Astrocyte (in vitro differentiated cells and primary cell): ENCODE measurements at places on chromosomes 5 and 9.

- DNase-seq = no peak
- no peak overlapping the region for H3K27ac ChIP-seq
- no peaks in the 10 kb centered on the region for H3K36me3 ChIP-seq
These were observed 5.7 kb downstream of the PCSK5 start for GRCh38 chr9:75896193-75896592.

- H3K27me3 ChIP-seq = peaks cover 10% of the 10 kb centered on the region
- no peak overlapping the region for H3K27ac ChIP-seq
- no peak overlapping the region for H3K4me3 ChIP-seq
- no peak for DNase-seq
- no peaks in the 10 kb centered on the region for H3K36me3 ChIP-seq
These were observed 126.5 kb downstream of the MRPL36 start for GRCh38 chr5:1673042-1673677.

DNA sequence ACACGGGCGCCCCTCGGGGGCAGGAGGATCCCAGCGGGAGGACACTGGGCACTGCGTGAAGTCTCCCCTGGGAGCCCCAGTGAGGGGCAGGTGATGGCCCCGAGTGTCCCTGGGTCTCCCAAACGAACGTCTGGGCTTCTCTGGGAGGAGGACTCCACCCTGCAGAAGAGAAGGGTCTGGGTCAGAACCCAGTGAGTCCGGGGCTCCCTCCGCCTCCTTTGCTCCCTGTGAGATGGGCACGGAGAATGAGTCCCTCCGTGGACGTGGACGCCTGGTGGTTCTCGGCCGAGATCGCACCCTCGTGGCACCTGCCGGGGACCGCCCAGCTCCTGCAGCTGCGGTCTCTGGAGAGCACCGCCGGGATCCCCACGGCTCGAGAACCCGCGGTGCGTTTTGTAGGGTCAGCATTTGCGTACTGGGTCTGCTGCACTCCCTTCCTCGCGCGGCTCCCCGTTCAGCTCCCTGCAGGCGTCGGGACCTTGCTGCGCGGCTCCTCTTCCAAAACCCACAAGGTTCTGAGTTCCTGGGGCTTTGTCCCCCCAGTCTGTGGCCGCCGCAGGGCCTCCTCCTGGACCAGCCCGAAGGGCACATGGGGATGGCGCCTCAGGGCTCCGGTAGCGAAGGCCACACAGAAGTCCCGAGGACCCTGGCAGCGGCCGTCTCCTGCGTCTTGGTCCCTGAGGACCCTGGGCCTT lies 10.2 kb upstream of the CEP72 start:
- no peak for DNase-seq
- no peak overlapping the region for H3K27ac ChIP-seq
- no peaks in the 10 kb centered on the region for H3K36me3 ChIP-seq
- no peaks in the 10 kb centered on the region for H3K4me1 ChIP-seq
- H3K27me3 ChIP-seq = peaks cover 30% of the 10 kb centered on the region

DNA sequence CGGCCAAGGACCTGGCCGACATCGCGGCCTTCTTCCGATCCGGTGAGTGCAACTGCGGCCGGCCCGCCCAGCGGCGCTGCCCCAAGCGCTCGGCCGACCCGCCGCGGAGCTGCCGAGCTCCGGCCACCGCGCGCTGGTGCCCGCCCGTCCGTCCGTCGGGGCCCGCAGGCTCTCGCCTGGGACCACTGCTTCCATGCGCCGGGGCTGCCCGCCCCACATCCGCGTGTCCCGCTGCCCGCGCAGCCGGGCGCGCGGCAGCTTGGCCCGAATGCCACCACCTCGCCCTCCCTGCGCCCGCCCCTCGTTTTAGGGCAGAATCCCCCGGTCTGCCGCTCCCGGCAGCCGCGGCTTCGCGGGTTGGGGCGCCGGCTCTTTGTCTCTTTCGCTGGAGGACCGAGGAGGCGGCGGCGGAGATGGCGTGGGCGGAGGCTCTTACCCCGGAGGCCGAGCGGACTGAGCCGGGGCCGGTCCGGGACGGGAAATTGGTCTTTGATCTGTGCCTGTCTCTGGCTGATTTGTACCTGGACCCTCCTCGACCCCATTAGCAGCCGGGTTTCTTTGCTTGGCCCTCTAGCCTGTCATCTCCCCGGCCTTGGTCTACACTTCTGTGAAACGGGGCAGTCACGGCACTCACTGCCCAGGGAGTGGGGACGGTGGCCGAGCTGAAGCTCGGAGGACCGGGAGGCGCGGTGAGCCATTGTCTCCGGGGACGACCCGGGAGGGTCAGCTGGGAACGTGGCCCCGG lies 871 bp downstream of the TRIO start:
- H3K27me3 ChIP-seq = no peaks in the 10 kb centered on the region
- no peaks in the 10 kb centered on the region for H3K36me3 ChIP-seq
- H3K4me1 ChIP-seq = peaks cover 44% of the 10 kb centered on the region
- DNase-seq = no peak
- H3K4me3 ChIP-seq = peak overlapping the region; percentile 94
- H3K27ac ChIP-seq = peak overlapping the region; percentile 98

DNA sequence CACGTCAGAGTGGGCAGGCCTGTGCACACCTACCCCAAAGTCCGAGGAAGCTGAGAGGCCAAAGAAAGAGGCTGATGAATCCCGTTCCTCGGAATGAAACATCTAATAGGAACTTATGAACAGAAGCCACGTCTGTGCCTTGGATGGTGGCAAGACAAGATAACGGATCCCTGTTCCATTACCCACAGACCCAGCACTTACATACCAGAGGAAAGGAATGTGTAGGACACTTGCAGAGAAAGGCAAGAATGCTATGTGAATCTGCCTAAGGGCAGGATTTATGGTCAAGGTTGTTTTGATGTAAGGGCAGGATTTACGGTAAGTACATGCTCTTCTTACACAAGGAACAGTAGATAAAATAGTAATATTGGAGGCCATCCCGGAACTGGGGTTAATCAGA lies 93.2 kb downstream of the WDR41 start:
- H3K27ac ChIP-seq = no peak overlapping the region
- no peaks in the 10 kb centered on the region for H3K36me3 ChIP-seq
- no peaks in the 10 kb centered on the region for H3K27me3 ChIP-seq
- no peaks in the 10 kb centered on the region for H3K4me1 ChIP-seq
- DNase-seq = no peak
- no peak overlapping the region for H3K4me3 ChIP-seq

DNA sequence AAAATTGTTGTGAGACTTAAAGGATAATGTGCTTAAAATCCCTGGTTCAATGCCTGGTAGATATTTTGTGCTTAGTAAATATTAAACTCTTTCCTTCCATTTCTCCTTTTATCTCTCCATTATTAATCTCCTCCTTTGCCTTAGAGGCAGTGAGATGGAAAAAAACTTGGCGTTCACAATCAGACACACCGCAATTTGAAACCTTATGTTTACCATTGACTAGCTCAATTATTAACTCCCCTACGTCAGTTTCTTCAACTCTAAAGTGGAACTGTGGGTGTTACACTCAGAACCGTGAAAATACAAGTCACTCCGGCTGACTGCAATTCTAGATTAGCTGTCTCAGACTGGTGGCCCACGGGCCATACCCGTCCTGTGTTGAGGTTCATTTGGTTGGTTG lies 327.2 kb downstream of the DEPDC1B start:
- no peaks in the 10 kb centered on the region for H3K27me3 ChIP-seq
- no peak overlapping the region for H3K4me3 ChIP-seq

DNA sequence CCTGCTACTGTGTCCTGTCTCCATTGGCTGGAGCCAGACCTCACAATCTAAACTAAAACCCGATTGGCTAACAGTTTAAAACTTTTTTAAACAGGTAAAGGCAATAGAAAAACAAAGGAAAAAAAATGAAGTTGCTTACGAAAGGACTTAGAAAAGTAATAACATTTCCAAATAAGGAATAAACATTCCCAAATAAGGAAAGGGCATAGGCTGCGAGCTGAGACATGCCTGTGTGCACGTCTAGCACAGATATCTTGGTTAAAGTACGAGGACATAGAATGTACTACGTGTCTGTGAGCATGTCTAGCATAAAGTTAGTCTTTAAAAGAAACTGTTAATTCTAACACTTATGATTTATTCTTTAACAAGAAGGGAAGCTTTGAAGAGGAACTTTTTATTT lies 15.3 kb upstream of the FAM120A start:
- H3K4me3 ChIP-seq = no peak overlapping the region
- DNase-seq = no peak
- no peaks in the 10 kb centered on the region for H3K36me3 ChIP-seq

- no peaks in the 10 kb centered on the region for H3K27me3 ChIP-seq
- no peak for DNase-seq
- no peak overlapping the region for H3K4me3 ChIP-seq
These were observed 68.2 kb downstream of the SLC1A1 start for GRCh38 chr9:4558371-4558998.

DNA sequence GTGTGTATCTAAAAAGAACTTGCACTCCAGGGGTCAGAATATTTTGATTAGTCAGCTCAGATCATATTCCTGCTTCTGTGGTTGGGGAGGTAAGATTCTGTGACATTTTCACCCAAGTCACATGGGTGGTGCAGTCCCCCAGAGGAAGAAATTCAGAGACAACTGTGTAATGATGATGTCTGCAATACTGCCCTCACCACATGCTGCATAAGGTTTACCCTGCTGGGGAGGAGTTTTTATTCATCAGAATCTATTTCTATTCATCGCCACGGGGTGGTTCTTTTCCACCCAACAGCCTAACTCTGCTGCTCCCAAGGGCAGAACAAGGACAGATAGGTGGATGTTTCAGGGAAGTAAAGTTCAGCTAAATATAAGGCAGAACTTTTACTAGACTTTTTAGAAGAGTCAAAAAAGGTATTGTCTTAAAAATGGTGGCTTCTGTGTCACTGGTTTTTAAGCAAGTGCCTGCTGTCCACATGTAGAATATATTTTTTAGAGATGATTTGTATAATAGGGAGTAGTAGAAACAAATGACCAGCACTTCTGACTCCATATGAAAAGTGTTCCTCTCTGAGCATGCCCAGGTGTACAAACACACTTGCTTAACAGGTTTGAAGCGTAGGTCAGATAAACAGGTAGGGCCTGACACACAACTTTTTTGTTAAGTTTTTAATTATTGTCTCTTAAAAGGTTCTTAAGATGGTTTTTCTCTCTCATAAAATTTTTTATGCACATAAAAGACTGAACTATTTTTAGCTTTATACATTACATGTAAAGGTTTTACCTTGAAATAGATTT lies 352.7 kb downstream of the LRRC70 start:
- no peaks in the 10 kb centered on the region for H3K4me1 ChIP-seq
- H3K27ac ChIP-seq = no peak overlapping the region
- DNase-seq = no peak
- no peaks in the 10 kb centered on the region for H3K36me3 ChIP-seq

DNA sequence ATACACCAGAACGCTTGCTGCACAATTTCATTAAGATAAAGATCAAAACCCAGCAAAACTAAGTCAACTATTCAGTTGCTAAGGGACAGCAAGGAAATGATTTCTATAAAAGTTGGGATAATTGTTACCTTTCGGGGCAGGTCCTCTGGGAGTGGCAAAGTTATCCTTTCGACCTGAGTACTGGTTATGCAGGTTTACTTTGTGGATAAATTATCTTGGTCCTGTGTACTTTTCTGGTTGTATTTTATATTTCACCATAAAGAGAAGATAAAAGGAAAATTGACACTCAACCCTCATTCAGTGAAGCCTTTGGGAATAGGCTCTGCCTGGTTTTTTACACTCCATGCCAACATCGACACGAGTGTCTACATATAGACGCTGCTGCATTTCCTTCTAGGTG lies 146.5 kb downstream of the SYK start:
- H3K27me3 ChIP-seq = peaks cover 4% of the 10 kb centered on the region
- no peak for DNase-seq
- no peaks in the 10 kb centered on the region for H3K36me3 ChIP-seq
- H3K27ac ChIP-seq = no peak overlapping the region
- no peak overlapping the region for H3K4me3 ChIP-seq

GRCh38 chr5:5609935-5610334 lies 187.5 kb downstream of the ICE1 start:
- no peaks in the 10 kb centered on the region for H3K27me3 ChIP-seq
- no peak overlapping the region for H3K27ac ChIP-seq
- no peak overlapping the region for H3K4me3 ChIP-seq
- H3K36me3 ChIP-seq = no peaks in the 10 kb centered on the region

GRCh38 chr9:93871286-93871685 lies 83.9 kb downstream of the BARX1 start:
- no peak for DNase-seq
- H3K27me3 ChIP-seq = no peaks in the 10 kb centered on the region
- H3K36me3 ChIP-seq = no peaks in the 10 kb centered on the region
- no peak overlapping the region for H3K27ac ChIP-seq
- no peak overlapping the region for H3K4me3 ChIP-seq

DNA sequence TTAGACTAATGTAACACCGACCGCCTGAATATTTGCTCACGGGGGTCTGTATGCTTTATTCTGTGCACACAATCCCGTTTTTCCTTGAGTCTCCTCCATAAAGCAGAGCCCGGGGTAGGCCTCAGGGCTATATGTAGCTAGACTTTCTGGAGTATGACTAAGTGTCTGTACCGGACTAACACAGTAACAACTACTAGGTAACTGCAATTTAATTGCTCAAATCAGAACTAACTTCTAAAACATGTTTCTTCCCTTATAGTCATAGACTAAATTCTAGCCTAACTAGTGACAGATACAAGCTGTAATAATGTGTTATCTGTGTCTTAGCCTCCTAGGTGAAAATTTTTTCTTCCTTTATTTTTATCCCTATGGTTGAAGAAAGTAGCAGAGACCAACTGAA lies 2.1 kb downstream of the REEP5 start:
- no peak overlapping the region for H3K4me3 ChIP-seq
- H3K27me3 ChIP-seq = no peaks in the 10 kb centered on the region
- H3K4me1 ChIP-seq = peaks cover 12% of the 10 kb centered on the region
- peaks cover 23% of the 10 kb centered on the region for H3K36me3 ChIP-seq

DNA sequence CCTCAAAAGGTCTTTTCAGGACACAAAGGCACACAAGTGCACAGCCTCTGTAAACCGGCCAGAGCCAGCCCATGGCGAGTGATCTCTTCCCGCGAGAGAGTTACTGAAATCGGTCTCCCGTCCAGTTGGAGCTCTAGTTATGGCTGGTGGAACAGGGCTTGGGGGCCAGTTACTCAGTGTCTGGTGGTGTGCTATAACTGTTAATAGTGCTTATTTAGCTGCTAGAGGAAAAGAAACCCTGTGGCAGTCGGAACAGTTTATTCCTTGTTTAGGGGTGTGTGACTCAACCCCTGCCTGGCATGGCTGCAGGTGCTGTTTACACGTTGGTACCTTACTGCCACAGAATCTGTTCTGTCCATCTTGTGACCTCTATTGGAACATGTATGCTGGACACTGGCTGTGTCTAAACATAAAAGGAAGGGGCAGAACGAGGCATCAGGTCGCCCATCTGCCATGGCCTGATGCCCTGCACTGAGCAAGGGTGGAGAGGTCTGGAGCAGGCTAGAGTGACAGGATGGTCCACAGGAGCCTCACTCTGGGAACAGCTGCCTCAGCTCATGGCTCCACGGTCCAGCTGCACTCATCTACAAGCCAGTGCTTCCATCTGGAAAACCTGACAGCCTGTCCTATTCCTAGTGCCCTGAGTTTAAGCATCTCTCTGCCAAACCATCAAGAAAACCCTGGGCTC lies 49.6 kb upstream of the SIMC1 start:
- no peaks in the 10 kb centered on the region for H3K4me1 ChIP-seq
- H3K4me3 ChIP-seq = no peak overlapping the region
- H3K27ac ChIP-seq = no peak overlapping the region
- no peak for DNase-seq
- no peaks in the 10 kb centered on the region for H3K27me3 ChIP-seq

GRCh38 chr9:125600194-125600593 lies 106.8 kb downstream of the MAPKAP1 start:
- no peaks in the 10 kb centered on the region for H3K36me3 ChIP-seq
- H3K27me3 ChIP-seq = no peaks in the 10 kb centered on the region
- H3K4me3 ChIP-seq = no peak overlapping the region
- no peak for DNase-seq
- H3K4me1 ChIP-seq = no peaks in the 10 kb centered on the region

- no peak for DNase-seq
- peaks cover 11% of the 10 kb centered on the region for H3K4me1 ChIP-seq
- H3K36me3 ChIP-seq = no peaks in the 10 kb centered on the region
- H3K4me3 ChIP-seq = no peak overlapping the region
- H3K27ac ChIP-seq = no peak overlapping the region
These were observed 88.0 kb downstream of the LMX1B start for GRCh38 chr9:126701813-126702140.
